ENCODE measurements at places on chromosomes 11 and 22.

- no peak for DNase-seq
These were observed 14.5 kb upstream of the CAPRIN1 start for GRCh38 chr11:34037016-34037415.

GRCh38 chr22:32473388-32473952 lies 1.1 kb upstream of the FBXO7 start:
- peak; percentile 35 for DNase-seq

DNA sequence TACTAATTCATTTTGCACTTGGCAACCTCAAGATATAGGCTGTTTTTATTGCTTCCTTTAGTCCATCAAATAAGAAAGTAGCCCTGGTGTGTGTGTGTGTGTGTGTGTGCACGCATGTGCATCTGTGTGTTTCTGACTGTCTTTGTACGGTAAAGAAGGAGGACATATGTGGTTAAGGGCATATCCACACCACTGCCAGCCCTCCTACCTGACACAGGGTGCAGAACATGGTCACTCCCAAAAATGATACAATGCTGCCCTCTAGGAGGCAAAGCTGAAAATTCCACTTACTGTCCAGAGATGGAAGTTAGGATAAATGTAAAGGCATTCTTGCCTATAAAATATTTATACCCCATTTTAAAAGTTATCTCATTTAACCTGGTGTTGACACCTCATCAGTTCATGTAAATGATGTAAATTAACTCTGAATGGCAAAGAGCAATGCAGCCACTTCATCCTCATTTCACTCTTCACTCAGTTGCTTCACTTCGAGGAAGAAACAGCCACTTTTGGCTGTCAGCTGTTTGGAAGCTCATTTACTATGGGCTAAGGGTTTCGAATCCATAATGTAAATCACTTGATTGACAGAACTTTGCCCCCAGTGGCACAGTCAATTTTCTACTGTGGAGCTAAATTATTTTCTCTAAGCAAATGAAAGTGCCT lies 83.1 kb upstream of the MTNR1B start:
- no peak for DNase-seq

DNA sequence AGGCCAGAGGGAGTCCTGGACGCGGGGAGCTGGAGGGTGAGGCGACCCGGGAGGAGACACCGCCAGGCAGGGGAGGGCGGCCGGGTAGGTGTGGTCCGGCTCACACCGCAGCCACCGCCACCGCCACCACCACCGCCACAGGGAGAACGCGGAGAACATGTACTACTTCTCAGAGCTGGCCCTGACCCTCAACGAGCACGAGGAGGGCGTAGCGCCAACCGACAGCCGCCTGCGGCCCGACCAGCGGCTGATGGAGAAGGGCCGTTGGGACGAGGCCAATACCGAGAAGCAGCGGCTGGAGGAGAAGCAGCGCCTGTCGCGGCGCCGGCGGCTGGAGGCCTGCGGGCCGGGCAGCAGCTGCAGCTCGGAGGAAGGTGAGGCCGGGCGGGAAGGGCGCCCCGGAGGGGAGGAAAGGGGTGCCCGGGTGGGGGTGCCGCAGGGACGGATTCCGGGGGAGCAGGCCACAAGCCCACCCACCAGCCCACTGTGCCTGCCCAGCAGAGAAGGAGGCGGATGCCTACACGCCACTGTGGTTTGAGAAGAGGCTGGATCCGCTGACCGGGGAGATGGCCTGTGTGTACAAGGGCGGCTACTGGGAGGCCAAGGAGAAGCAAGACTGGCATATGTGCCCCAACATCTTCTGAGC lies 62.8 kb downstream of the MORC2 start:
- DNase-seq = no peak

- DNase-seq = no peak
These were observed 14.5 kb upstream of the GAB2 start for GRCh38 chr11:78432058-78432515.

DNA sequence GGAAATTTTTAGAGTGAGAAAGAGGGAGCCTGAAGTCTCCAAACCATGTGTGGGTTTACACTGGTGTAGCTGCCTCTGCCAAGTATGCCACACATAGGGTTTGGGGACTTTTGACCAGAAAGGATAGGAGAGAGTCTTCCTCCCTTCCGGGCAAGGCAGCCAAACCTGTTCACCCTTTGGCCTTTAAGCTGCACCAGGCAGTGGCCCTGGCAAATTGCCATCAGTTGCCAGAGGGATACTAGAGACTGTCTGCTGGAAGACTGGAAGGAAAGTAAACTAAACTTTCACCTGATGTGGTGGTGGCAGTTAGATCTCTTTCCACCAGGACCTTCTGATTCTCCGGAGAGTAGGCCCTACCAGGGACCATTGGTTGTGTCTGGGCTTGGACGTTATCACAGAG lies 1263.2 kb downstream of the FAM181B start:
- no peak for DNase-seq

- no peak for DNase-seq
These were observed 26.8 kb downstream of the ADM start for GRCh38 chr11:10331548-10332289.

DNA sequence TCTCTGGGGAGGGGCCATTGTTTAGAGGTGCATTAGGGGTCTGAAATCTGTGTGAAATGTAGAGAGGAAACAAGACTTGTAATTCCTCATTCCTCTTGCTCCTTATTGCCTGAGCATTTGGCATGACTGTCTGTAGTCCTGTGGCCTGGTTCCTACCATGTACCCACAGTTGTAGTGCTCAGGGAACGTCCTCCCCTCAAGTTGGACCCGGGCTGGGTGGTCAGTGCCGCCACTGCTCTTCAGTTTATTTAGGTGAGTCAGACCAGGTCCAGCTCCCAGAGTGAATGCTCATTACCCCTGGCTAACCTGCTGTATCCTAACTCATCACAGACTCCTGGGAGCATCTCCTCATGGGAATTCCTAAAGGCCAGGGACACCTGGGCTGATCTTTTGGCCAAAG lies 139.8 kb downstream of the GRIK4 start:
- no peak for DNase-seq

GRCh38 chr11:28878025-28878424 lies 769.8 kb downstream of the METTL15 start:
- no peak for DNase-seq

DNA sequence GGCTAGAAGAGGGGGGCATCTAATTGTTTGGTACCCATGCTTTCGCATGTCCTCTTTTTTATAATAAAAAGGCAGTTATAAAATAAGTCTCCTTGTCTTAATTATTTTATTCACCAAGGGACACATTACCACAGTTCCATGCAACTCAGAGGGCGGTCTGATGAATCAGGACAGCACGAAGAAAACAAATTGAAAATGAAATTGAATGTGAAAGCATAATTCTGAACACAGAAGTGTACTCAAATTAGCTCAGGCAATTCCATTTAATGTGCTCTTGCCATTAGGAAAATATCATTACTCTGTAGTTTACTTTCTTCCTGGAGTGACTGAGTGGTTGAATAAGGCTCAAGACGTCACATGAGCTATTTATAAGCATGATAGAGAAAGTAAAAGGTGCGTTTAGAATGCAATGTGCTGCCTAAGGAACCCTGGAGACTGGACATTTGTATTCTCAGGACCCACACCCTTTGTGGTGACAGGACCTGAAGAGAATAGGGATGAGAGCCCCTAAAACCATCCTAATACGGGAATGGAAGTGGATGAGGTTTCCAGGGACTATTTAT lies 59.6 kb downstream of the MTNR1B start:
- DNase-seq = no peak

DNA sequence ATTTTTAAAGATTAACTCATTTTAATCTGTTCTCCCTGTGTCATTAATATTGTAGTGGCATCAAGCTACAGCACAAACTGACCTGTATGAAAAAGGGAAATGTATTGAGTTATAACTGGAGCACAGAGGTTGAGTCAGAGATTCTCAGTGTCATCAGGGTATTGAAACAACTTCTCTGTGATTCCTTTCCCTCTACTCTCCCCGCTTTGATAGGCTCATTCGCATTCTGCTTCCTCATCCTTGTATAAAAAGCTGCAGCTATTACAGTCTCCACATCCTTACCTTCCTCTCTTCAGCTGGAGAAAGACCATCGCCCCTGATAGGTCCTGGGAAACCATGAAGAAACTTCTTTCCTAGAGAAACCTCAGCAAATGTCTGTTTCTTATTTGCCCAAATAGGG lies 90.0 kb downstream of the BDNF start:
- no peak for DNase-seq

DNA sequence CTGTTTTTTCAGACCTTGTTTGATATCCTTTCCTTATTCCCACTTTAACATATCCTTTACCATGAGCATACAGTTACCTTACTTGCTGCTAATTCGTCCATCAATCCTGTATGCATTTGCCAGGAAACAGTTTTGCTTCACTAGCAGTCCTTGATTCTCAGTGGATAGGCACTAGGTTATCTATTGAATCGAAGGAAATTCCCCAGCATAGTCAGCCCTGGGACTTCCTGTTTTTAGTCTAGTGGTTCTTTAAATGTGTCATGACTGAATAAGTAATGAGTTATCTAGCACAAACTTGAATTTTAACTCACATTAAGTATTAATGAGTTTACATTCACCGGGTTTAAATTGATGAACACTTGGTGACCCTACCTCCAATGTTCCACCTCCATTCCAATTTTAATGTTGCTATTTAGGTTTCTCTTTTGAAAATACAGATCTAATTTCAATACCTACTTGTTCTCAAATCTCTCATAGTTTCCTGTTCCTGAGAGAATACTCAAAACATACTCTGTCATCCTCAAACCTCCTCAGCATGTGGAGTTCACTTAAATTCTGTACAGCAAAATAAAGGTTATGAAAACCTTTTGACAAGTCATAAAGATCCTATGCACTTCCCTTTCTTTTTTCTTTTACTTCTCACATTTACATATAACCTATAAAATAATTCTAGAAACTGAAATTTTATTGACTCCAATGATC lies 1375.1 kb upstream of the TENM4 start:
- no peak for DNase-seq

- DNase-seq = no peak
These were observed 19.7 kb downstream of the SLC37A2 start for GRCh38 chr11:125082611-125083311.

DNA sequence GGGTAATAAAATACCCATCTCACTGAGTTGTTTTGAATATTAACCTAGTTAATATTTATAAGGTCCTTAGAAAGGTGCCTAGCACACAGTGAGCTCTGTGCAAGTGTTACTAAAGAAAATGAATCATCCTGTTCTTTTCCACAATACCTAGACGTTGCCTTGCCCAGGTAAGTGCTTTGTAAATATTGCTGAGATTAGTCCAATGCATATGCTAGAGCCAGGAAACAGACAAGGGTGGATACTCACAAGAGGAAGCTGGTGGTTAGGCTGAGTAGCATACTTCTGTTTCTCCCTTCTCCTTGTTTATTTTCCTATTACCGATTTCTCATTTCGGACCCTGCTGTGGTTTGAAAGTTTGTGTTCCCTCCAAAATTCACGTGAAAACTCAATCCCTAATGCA lies 58.1 kb upstream of the BARX2 start:
- DNase-seq = no peak

DNA sequence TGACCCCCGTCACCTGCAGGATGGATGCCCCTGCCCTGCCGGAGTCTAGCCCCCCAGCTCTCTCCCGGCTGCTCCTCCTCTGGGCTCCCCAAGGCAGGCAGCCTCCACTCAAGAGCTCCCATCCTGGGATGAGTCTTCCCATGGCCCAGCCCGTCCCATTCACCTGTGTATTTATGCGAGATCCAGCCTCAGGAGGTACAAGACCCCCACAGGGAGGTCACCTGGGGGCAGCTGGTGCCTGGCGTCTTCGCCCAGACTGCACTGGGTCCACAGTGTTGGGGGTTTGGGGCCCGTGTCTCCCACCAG lies 43.0 kb upstream of the ZC3H12C start:
- DNase-seq = no peak

- DNase-seq = no peak
These were observed 41.0 kb downstream of the C11orf58 start for GRCh38 chr11:16779436-16779835.

- no peak for DNase-seq
These were observed 103.9 kb downstream of the DBX1 start for GRCh38 chr11:20056109-20056949.

DNA sequence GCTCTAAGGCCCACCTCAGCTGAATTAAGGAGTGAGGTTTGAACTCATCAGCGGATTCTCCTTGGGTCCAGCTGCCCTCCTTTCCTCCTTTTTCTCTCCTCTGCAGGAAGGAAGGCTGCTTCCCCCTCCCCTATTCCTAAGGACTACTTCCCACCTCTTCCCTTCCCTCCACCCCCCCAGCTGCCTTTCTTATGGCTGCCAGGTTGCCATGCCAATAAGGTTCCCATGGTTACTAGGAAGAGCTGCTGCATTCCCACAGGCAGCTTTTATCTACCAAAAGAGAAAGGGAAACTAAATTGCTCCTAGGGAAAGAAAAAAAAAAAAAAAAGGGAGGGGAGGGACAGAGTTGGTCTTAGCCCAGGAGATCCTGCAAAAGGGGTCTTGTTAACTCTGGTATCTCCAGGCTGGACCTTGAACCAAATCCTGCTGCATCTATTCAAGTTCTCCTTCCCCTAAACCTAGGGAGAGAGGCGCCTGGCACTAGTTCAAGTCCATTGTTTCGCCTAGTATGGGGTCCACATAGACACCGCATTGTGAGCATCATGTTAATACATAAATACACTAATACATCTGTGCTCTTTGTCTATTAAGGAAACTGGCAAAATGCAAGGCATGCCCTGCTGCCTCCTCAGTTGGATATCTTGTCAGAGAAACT lies 21.2 kb upstream of the FEZ1 start:
- no peak for DNase-seq

- DNase-seq = no peak
These were observed 2.6 kb downstream of the ALG12 start for GRCh38 chr22:49915610-49916009.

GRCh38 chr22:46149512-46150033 lies 753 bp upstream of the PPARA start:
- DNase-seq = peak; percentile 32

DNA sequence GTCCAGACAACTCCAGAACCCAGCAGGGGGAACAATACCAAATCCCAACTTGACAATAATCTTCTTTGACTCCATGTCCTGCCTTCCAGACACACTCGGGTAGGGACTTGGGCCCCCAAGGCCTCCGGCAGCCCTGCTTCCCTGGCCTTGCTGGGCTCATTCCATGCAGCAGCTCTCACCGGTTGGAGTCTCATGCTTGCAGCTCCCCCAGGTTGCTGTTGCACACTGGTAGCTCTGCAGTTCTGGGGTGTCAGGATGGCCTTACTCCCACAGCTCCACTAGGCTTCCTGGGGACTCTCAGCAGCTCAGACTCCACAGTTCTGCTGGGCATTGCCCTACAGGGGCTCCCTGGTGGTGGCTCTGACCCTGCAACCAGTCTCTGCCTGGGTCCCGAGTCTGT lies 42.8 kb downstream of the ST3GAL4 start:
- DNase-seq = no peak

- DNase-seq = peak; percentile 38
These were observed 600 bp upstream of the ESAM start for GRCh38 chr11:124762624-124763155.

Measured in stimulated activated CD4-positive, alpha-beta T cell treated with anti-CD3 and anti-CD28 coated beads, Interleukin-2, amount 100 ng/mL, for 24 hours (primary cell).